ENCODE measurements at places on chromosomes 13 and 19.
A peak's percentile ranks its signal among the peaks of the same experiment; 100 is the strongest.

- peak; percentile 16 for DNase-seq
Observed at GRCh38 chr19:33767898-33768413, 28.7 kb upstream of the KCTD15 start.

DNA sequence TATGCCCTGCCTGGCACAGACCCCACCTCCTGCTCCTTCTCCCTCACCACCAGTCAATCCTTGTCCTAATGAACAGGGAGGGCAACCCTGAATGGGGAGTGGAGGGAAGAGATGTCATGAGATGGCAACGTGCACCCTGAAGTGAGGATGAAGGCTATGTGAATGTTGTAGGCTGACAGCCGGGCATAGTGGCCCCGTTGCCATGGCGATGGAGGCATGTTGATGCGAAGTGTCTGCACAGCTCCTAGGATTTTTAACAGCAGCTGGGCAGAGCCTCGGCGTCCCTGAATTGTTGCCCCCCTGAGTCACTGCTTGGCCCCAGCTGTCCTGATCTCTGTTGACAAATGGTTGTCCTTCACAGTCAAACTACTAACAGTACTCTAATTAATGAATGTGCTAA, 4.8 kb upstream of the ALOX5AP start:
- DNase-seq, result no peak

GRCh38 chr19:34482380-34483250, 1.1 kb downstream of the WTIP start:
- no peak for DNase-seq

GRCh38 chr13:52036037-52036436, 11.5 kb downstream of the UTP14C start:
- no peak for DNase-seq

GRCh38 chr19:46745521-46746280, at the start of gene FKRP:
TSS of gene FKRP (plus strand) at chr19:46746057. CDS start at chr19:46755451, 9,394 bp downstream.
- DNase-seq, result peak; percentile 14

DNA sequence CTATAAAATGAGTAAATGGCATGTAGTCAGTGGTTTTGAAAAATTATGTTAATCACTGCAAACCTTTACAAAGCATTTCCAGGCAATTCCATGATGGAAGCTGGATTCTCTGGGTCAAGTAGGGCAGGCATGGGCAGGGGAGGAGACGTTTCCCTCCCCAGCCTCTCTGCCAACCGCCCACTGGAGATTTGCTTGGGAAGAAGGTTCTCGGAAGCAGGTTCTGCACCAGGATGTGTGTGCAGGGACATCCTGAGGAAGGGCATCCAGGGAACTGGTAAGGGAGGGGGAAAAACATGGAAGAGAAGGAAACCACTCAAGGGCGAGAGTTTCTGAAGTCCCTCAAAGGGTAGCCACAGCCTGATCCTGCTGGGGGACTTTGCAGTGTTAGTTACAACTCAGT, 469.1 kb downstream of the TSHZ3 start:
- no peak for DNase-seq

DNA sequence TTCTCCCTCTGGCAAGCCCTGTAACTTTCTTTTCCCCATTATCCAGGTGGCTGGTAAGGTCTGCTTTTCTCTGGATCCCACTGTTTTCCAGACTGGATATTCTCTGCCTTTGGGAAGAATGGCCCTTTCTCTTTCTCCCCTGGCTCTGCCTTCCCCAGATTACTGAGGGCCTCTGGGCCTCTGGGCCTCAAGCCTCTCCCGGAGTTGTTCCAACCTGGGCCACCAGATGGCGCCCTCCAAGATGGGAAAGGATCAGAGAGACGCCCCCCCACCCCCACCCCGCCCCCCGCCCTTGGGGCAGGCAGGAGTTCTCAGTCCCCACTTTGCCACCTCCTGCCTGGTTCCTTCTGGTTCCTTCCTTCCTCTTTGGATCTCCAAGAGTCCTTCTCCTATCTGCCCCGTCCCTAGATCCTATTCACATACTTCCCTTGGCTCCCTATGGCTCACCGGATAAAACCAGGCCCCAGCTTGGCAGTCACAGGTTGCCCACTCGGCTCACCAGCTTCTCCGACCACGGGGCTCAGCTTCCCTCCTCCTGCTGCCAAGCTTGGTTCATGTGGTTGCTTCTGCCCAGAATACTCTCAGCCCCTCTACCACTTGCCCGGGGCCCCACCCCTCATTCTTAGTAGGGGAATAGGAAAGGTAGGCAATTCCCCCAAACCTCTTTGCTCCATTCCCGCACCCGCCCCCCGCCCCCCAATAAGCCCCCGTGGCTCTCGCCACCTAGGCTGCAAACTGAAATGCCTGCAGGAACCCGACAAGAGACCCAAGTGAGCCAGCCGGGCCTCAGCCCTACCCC, 13.1 kb downstream of the EPS8L1 start:
- no peak for DNase-seq

Measured in HL-60 (cell line).